ENCODE measurements at places on chromosomes 4 and X. TPM values are rescaled to one million over a fixed set of nuclear protein-coding genes. Genes with fewer than 3 reads are reported as not detected.

- no peak for DNase-seq
Observed at GRCh38 chr4:24470666-24471485, 113.5 kb downstream of the DHX15 start.

GRCh38 chr4:76688619-76689144, 209.3 kb downstream of the SOWAHB start:
- DNase-seq, result no peak

- no peak for DNase-seq
Observed at GRCh38 chr4:158817562-158818296, 48.9 kb downstream of the FNIP2 start.

DNA sequence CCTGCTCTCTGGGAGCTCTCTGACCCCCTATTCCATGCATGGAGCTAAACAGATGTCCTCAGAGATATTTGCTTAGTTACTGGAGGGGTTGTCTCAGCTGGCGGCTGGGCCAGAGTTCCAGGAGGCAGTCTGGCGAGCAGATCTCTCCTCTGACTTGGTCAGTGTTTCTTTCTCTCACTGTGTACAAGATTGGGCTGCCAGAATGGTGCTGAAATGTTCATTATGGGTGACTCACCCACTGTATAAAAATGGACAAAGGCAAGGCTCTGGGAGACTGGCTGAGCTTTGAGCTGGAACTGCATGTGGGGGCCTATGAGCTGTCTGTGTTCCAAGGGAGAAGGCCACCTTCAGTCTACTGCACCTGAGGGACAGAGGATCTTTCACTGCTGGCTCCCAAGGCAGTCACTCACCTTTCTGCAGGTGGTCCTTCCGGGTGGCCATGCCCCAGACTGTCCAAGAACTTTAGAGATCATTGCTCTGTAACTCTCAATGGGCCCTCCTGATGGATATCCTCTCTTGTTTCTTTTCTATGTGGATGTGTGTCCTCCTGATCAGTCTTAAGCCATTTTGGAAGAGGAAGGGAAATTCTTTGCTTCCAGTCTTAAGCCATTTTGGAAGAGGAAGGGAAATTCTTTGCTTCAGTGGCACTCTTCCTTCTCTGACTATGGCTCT, 88.2 kb downstream of the CFAP299 start:
- no peak for DNase-seq

GRCh38 chr4:24809376-24809775, 14.0 kb downstream of the SOD3 start:
- no peak for DNase-seq

DNA sequence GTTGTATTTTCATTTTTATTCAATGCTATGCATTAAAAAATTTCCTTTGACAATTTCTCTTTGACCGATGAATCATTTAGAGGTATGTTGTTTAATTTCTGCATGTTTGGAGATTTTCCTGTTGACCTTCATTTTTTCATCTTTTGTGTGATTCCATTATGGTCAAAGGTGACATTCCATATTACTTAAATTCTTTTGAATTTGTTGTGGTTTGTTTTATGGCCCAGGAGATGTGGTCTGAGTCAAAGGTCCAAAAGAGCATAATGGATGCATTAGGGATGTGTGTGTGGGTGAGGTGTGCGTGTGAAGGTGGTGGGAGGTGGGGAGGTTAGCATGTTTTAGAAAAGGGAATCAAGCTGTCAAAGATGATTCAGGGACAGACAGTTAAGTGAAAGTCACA, 76.0 kb upstream of the GIMD1 start:
- DNase-seq, result no peak

- DNase-seq, result no peak
Observed at GRCh38 chrX:107721966-107722707, 53.5 kb downstream of the TSC22D3 start.

- no peak for DNase-seq
Observed at GRCh38 chr4:39754309-39754708, 56.4 kb downstream of the UBE2K start.

GRCh38 chr4:36196145-36196913, 48.0 kb downstream of the ARAP2 start:
- DNase-seq, result no peak

DNA sequence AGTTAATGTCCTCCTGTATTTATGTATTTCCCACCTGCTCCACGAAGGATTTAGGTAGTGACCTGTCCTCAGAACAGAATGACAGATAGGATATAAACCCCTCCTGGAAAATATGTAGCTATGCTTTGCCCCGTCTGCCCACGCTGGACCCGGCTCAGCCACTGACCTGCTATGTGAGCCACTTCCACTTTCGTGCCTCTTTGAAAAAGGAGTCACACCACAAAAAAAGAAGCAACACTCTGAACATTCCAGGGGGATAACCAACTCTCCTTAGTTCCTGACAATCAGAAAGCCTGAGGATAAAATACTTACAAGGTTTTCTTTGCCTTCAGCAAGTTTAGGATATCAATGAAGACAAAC, 11.1 kb downstream of the ACSL1 start:
- DNase-seq, result no peak

GRCh38 chr4:112253382-112254000, 21.9 kb downstream of the AP1AR start:
- DNase-seq, result no peak

GRCh38 chr4:94944726-94945125, 187.0 kb downstream of the BMPR1B start:
- DNase-seq, result no peak

Gene SCRG1
- not detected for total RNA-seq

Gene HTR2C
- not detected for total RNA-seq

Gene GAGE1
- total RNA-seq, result not detected

Gene WAS
- 50.6 TPM for total RNA-seq
